ENCODE measurements at places on chromosomes 5 and 9. TPM values are rescaled to one million over a fixed set of nuclear protein-coding genes. Genes with fewer than 3 reads are reported as not detected.

PAPPA gene
- 0.82 TPM for total RNA-seq

BAAT gene
- total RNA-seq = not detected

NR5A1 gene
- total RNA-seq = not detected

ACER2 gene
- 15.3 TPM for total RNA-seq

PCDHGC4 gene
- total RNA-seq = 0.92 TPM

FOXD4L6 gene
- not detected for total RNA-seq

TOMM5 gene
- 58.5 TPM for total RNA-seq

DNA sequence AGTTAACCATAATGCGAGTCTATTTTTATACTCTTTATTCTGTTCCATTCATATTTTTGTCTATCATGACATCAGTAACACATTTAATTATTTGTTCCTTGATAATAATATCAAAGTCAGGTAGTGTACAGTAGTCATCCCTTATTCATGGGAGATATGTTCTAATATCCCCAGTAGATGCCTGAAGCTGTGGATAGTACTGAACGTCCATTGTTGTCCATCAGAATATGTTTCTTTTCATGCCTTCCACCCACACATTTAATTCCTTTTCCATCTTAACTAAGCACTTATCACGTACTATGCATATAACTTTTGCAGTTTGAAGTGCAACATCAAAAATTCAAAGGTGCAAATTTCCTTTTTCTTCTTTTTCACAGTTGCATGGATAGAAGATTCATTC is 53.6 kb downstream of the FER start:
- DNase-seq = no peak

DNA sequence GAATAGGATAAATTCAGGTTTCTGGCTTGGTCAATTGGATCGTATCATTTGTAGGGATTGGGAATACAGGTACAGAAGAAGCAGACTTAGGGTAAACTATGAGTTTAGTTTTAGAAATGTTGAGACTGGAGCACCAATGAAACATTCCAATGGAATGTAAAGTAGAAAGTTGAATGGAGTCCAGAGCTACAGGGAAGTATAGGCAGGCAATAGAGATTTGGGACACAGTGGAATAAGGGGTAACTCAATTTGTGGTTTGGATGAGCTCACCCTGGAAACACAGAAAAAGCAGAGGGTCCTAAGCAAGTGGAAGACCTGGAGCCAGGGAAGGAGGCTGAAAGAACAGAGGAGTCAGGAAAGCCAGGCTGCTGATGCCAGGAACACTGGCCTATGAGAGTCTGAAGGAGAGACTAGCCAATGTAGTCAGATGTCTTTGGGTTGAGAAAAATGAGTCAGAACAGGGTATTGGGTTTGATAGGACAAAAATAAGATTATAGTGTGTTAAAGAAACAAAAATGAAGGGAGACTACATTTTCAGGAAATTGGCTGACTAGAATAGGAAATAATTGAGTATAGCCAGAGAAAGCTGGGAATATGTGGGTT is 72.8 kb downstream of the STARD4 start:
- no peak for DNase-seq

DNA sequence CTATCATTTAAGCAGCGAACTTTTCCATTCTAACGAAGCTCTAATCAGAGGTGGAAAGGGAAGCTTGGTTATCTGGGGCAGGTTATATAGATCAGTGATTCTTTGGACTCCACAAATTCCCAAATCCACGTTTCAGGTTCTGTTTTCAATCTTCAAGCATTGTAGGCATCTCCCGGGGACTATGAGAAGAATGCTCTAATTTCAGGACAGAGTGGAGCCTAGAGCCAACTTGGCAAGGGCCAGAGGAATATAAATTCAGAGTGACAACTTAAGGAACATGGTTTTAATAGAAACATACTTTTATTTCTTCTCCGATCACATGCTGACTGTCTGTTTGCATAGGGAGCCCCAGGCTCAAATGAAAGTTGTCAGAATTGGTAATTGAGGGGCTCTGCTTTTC is 514.0 kb upstream of the KLF4 start:
- no peak for DNase-seq

DNA sequence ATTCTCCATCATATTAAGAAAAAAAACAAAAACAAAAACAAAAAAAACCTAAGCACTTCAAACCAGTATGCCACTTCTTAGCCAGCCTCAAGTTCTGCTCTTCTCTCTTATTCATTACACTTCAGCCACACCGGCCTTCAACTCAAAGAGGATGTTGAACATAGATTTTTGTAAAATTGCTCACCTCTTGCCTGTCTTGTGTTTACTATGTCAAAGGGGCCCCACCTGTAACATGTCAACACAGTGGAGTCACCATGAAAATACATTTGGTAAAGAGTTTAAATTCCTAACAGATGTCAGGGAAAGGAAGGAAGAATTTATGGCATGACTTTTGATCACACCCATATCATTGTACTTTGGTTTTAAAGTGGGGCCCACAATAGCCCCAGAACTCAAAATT is 121.1 kb upstream of the GHR start:
- DNase-seq = no peak

- DNase-seq = no peak
Measured at GRCh38 chr5:38478878-38479277, 77.6 kb downstream of the LIFR start.

GRCh38 chr5:174479325-174479724 is 245.1 kb upstream of the MSX2 start:
- DNase-seq = no peak

- no peak for DNase-seq
Measured at GRCh38 chr5:135190416-135191083, 156.5 kb upstream of the PITX1 start.

GRCh38 chr9:88954066-88954465 is 37.2 kb upstream of the S1PR3 start:
- no peak for DNase-seq

- DNase-seq = no peak
Measured at GRCh38 chr9:12631866-12632265, 61.3 kb upstream of the TYRP1 start.

DNA sequence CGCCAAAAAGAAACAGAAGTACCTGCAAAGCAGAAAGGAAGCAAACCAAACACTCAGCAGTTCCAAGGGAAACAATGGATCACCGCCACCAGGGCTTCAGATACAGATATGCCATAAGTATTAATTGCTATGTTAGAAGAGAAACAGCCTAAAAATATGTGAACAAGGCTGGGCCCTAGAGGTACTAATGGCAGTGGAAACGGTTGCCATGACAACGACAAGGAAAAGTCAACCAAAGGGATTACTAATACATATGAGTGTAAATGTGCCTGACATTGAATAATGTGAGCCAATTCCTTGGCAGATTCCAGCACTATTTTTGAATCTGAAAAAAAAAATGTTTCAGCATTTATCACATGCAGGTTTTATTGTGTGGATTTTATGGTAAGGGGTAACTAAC is 75.0 kb downstream of the CAVIN4 start:
- no peak for DNase-seq

DNA sequence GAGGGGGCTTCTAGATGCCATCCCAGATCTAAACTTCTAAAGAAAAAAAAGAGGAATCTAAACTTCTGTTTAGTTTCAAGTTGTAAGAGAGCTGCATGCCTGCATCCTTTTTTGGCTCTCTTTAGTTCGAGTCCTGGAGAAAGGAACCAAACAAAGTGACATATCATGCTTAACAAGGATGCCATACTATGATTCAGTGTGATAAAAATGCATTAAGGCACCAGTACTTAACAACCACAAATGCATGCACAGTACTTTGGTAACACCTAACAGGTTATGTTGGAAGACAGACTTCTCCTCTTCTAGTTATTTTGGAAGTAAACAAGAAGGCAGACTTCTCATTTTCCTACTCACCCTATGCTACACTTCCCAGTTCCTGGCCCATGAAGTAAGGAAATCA is 27.3 kb downstream of the NME5 start:
- no peak for DNase-seq

DNA sequence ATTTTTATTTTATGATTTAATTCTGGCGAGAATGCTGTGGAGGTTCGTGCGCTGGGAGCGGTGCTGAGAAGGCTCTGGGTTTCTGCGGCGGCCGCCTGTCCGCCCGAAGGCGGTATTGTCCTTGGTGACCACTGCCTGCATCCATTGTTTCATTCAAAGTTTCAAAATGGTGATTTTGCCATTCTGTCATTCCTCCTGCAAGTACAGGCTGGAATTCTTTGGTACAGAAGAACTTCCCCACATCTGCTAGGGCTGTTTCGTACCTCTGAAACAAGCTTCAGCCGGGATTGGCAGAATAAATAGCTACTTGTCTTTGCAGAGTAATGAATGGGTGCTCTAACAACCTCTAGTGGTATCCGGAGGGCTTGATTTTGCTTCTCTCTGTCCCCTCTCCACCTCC is 112.6 kb upstream of the CACNA1B start:
- no peak for DNase-seq
